Neural crest cell (in vitro differentiated cells): ENCODE measurements at places on chromosomes 4 and X.

DNA sequence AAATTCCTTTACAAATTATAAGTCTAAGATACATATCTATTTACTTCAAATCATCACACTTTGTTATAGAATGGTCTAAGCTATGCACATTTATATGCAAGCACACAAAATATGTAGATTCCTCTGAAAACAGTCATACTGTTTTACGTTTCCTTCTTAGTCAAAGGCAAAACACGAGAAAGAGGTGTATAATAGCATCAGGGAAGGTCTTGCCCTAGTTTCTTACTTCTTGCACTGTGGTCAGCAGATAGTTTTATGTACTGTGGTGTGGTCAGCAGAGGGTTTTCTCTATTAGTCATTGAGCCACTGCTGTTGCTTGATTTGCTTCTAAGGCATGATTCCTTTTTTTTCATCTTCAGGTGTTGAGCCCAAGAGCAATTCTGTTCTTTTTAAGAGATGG, 117.7 kb downstream of the ADAM29 start:
- no peak for DNase-seq

DNA sequence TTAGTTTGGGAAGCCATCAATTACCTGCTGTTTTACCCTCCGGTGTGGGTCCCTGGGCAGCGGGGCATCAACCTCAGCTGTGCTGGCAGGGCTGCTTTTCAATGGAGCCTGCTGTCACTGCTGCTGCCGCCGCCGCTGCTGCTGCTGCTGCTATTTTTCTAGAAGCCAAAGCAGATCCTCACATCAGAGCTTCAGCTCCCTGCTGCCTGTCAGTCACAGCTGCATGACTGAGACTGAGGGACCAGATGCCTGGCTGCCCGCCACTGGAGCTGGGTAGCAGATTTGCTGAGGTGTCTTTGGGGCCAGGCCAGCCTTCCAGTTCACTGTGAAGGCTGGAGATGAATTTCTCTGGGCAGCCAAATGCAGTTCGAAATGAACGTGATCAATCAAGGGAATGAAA, 200.3 kb upstream of the NHS start:
- DNase-seq: no peak

DNA sequence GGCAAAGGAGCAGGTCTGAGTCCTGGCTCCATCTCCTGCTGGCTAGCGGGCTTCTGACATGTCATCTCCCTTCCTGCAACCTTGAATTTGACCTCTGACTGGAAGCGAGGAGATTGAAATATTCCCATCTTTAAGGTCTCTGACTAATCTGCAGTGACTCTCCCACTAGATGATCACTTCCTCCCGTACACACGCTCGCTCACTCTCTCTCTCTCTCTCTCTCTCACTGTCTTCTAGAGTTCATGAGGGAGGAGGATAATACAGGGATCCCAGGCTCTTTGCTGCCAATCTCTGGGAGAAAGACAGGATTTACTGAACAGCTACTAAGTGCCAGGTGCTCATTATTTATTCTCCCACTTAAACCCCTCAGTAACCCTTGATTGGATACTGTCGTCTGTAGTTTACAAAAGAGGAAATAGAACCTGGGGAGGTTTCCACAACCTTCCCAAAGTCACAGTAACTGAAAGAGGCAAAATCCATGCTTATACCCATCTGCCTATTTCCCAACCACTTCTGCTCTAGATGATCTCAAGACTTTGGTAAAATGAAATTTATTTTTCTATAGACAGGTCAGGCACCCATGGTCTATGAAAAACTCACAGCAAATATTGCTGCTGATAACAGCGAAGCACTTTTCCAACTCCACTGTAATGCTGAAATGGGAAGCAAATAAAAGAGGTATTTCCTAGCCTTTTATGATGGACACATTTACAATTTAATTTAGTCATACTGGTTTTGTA, 193.5 kb upstream of the C1QTNF7 start:
- DNase-seq: no peak

DNA sequence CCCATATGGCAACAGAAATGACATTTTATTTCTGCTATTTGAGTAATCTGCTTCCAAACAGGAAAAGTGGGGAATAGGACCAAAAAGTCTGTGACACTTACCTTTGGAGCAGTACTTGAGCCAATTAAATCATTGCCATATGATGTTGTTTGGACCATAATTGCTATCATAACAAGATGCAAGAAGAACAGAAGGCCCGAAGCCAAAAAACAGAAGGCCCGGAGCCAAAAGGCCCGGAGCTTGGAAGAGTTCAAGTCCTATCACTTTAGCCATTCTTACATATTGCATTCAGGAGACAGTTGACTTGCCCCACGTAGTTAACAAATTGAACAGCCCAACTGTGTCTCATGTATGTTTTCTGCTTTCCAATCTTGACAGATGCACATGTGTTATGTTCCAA, 285.6 kb downstream of the ARHGAP24 start:
- DNase-seq: no peak

- no peak for DNase-seq
Observed at GRCh38 chrX:50853399-50853798, 39.4 kb upstream of the SHROOM4 start.

- DNase-seq: no peak
Observed at GRCh38 chrX:41322821-41323603, 10.9 kb upstream of the DDX3X start.

DNA sequence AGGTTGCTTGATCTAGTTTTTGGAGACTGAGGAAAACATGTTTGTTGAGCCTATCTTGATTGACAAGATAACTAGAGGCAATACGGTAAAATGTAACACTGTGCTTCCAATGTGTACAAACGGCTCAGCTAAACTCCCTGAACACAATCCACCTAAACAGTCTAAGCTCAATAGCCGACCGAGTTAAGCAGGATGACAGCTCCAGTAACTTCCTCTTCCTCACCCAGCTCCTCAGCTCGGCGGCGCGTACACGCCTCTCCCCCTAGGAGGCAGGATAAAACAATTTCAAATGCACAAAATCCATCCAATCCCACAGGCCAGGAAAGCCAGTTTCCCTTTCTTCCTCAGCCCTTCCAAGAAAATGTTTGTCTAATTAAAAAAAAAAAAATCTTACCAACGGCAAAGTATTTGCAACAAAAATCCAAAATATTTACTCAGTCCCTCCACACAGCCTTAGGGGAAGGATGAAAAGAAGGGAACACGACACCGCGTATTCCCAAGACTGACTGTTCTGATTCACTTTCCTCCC, 1.0 kb downstream of the CNOT6L start:
- peak; percentile 47 for DNase-seq

DNA sequence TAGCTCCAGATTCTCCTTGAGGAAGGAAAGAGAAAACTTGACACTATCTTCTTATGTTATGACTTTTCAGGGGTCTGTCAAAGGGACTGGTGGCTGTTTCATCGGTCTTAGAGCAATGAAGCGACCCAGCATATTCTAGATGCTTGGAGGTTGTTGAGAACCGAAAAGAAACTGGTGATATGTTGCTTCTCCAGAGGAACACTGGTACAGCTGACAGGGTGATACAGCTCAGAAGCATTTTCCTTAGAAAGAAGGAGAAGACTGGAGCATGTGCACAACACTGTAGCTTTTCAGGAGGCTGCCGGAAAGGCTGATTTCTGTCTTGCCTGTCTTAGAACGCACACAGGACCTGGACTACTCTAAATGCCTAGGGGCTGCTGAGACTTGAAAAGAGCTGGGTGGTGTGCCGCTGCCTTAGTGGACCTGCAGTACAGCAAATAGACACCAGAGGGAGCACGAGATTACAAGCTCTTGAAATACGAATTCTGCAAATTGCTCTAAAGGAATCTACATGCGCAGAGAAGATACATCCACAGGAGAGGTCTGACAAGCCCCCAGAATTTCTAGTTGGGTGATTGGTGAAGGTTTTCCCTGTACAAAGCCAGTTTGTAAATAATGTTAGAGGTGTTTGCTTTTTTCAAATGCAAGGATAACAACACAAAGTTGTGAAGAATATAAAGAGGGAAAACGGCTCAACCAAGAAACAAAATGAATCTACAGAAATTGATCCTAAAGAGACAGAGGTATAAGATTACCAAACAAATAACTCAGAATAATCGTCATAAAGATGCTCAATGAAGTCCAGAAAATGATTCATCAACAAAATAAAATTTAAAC, 223.1 kb upstream of the DMD start:
- peak; percentile 85 for DNase-seq

- no peak for DNase-seq
Observed at GRCh38 chrX:46681849-46682248, 77.1 kb downstream of the SLC9A7 start.

GRCh38 chr4:23937173-23937572, 47.3 kb upstream of the PPARGC1A start:
- DNase-seq: no peak

DNA sequence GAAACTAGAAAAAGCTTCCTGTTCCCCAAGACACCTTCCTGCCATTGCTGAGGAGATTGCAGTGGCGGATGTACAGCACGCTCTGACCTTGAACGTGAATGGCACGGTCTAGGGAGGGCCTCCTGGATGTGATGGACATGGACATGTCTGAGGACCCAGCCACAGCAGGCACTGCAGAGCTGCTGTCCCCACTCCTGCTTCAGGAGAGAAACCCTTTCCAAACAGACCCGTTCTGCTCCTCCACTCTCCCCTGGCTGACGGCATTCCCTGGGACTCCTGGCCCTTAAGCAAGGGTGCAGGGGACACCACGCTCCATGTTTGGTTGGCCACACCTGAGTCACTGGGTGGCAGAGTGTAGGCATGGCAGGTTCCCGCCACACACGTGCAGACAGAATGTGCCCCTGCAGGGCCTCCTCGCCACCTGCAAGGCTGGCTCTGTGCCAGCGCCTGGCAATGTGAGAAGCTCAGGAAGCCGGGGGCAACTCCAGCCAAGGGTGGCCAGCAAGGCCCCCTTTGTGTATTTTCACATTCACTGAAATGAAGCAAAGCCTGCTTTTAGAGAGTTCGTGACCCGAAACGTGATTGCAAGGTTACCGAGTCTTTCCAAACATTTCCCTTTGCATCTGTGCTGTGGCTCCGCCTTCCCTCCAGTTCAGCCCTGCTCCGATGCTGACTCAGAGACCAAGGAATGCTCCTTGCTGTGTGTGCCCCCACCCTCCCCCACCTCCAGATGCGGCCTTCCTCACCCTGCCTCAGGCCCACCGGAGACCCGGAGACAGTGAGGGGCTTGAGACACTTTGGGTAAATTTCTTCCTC, 46.1 kb downstream of the HTRA3 start:
- peak; percentile 21 for DNase-seq

DNA sequence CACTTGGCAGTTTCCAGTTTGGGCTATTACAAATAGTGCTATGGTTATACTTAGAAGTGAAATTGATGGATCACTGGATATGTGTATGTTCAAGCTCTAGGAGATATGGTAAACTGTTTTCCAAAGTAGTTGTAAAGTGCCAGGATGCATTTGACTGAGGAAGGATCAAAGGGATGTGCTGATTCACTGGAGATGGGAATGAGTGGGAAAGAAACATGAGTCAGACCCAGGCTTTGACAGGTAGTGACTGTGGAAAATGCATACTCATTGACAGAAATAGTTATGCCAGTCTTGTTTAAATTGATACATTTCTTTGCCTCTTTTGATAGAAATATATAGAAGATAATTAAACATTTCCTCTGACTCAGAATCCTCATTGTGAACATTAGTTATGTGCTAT, 77.9 kb downstream of the CEP135 start:
- DNase-seq: no peak

DNA sequence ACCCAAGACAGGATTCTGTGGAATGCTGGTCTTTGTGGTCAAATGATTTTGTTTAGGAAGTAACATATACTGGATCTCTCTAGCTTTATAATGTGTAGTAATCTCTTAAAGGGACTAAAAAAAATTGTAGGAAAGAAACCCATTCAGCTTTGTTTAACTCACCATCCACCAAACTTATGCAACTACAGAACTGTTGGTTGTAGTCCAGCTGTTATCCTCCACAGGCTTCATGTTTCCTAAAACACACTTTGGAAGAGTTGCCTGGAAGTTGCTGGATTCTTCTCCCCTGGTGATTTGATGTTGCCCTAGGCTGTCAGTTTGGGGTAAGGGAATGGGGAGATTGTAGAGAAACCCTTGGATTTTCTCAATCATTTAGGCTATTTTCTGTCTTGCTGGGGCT, 89.3 kb downstream of the RLIM start:
- no peak for DNase-seq

- DNase-seq: no peak
Observed at GRCh38 chr4:105966051-105966450, 70.8 kb downstream of the NPNT start.

GRCh38 chrX:17788439-17788838, 51.1 kb downstream of the SCML1 start:
- DNase-seq: peak; percentile 9

GRCh38 chr4:78477276-78477675, 74.3 kb upstream of the ANXA3 start:
- no peak for DNase-seq

DNA sequence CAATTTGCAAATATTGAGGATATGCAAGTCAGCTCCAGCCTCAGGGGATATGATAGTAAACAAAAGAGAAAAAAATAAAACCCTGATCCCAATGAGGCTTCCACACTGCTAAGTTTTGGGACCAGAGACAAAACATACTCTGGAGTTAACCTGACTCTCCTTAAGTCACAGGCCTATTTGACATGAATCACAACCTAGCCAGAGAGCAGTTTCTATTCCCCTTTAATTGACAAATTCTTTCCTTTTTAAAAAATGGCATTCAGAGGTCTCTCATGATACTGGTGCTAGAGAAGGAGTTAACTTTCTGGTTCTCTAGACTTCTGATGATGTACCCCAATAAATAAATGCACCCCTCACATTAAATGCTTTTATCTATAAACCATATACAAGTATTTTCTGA, 8.8 kb downstream of the ACSL1 start:
- DNase-seq: no peak

DNA sequence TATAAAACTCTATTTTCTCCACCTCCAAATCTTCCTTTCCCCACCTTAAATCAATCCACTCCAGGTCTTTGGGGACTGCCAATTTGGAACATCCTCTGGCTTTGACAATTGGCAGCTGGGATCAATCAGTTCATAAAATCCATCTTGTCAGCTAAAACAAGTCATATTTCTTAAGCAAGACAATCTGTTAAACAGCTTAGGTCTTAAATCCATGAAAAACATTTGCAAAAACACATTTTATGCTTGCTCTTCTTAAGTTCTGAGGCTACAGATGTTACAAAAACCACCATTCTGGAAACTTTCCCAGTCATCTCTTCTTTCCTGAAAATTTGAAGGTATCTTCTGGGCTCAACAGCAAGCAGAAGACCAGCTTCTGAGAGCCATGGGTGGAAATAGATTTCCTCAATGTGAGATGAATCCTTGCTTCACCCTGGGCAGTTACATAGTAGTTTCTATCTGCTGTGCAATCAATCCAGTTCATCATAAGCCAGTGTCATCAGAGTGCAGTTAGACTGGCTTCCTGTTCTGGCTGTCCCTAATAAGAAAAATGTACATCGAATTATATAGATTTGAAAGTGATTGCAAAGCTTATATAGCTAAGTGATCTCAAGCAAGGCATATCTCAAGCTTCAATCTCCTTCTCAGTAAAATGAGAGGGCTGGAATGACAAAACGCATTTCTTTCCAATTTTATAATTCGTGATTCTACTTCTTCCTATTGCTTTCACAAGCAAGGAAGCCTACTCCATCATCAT, 402.7 kb upstream of the INTU start:
- no peak for DNase-seq

DNA sequence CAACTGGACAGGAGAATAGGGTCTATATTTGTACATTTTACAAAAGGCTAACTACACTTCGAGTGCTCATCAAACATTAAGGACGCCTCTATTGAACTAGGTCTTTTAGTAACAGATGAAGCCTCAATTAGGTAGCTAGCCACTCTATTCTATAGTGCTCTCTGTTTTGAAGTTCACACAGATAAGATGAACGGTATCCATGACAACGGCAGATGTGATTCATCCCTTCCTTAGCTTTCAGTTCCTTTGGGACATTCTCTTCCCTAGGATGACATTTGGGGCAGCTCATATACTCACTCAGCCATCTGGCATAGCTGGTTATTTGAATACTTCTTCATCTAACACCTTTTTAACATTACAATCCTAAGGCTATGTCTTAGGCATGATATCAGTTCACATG, 62.4 kb upstream of the WDFY3 start:
- no peak for DNase-seq
